ENCODE measurements at places on chromosomes 7 and 10. TPM values are rescaled to one million over a fixed set of nuclear protein-coding genes. Genes with fewer than 3 reads are reported as not detected.

TRIM50 gene
- not detected for total RNA-seq

MYOZ1 gene
- total RNA-seq, result not detected

KCNIP2 gene
- total RNA-seq, result 1.1 TPM

OGDH gene
- 51.0 TPM for total RNA-seq

CLDN4 gene
- 0.23 TPM for total RNA-seq

GDF2 gene
- not detected for total RNA-seq
